ENCODE measurements at places on chromosomes 6 and 20.
A peak's percentile ranks its signal among the peaks of the same experiment; 100 is the strongest.

- DNase-seq, result no peak
These were observed 7.2 kb downstream of the ADGRF1 start for GRCh38 chr6:47034926-47035325.

- DNase-seq, result no peak
These were observed 79.5 kb upstream of the MARCKS start for GRCh38 chr6:113777601-113778000.

- DNase-seq, result no peak
These were observed 254.6 kb downstream of the LY86 start for GRCh38 chr6:6843057-6843627.

DNA sequence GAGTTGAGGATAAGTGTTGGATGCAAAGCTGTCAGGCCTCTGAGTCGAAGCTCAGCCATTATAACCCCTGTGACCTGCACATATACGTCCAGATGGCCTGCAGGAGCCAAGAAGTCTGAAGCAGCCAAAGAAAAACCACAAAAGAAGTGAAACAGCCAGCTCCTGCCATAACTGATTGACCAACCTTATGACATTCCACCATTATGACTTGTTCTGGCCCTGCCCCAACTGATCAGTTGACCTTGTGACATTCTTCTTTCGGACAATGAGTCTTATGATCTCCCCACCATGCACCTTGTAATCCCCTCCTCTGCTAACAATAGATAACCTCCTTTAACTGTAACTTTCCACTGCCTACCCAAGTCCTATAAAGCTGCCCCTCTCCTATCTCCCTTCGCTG is 133.7 kb upstream of the AGPAT4 start:
- no peak for DNase-seq

DNA sequence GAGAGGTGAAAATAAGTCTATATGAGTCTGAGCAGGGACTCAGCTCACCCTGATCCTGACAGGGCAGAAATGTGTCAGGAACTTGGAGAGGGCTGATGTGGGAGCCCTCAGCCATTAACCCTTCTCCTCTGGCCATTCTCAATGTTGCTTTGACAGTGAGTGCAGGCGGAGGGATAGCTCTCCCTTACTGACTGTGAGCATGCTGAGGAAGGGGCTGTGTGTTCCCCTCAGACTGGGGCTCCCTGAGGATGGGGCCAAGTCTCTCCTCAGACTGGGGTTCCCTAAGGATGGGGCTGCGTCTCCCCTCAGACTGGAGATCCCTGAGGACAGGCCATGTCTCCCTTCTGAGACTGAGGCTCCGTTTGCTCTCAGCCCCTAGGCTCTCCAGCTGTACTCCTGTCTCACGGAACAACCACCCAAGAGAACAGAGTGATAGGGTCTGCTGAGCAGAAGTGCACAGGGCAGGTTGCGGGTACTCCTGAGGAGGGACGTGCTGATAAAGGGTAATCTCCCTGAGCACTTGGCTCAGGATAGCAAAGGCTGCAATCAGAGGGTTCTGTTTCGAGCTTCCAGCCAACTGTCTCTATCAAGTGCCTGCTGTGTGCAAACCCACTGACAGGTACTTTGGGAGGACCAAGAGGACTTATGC is 141.0 kb downstream of the MRPL14 start:
- DNase-seq, result no peak

DNA sequence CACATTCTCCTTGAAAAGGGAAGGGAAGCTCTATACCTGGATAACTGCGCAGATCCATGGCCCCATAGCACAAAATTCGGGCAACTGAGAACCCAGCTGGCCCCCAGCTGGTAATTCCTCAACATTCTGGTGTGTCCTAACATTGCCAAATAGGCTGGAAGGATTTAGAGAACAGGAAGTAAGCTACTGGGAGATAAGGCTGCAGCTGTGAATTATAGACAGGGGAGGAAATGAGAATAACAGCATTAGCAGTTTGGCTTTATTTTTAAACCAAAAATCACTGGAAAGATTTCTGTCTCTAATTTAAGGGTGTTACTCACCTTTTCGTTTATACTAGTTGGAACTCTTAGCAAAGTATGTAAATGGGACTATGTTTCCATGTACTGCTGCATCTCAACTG is 97.2 kb downstream of the TULP4 start:
- DNase-seq, result no peak

- no peak for DNase-seq
These were observed 23.3 kb downstream of the SOBP start for GRCh38 chr6:107513214-107513613.

- no peak for DNase-seq
These were observed 57.0 kb downstream of the SMPDL3A start for GRCh38 chr6:122845916-122846612.

DNA sequence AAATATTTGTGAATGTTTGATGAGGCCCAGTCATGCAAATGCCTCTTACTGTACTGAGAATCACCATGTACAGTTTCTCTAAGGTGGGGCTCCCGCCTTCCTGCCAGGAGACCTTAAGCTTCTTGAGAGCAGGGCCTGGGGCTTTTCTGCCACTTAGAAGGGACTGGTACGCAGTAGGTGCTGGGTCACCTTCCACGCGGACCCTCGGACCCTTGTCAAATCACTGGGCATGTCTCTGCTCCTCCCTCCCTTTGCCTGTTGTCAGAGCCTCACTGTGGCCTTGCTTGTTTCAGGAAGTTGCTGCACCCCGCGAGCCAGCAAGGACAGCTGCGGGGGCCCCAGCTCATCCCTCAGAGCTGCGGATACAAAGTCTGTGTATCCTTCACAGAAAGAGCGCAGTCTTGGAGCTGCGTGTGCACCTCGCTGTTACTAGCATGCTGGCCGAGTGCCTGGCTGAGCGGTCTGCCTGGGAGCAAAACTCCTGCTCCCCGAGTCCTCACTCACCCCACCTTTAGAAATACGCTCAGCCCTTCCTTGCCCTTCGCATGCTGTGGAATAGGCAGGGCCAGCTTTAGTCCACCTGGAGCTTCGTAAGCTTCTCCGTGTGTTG is 30.7 kb upstream of the IRF4 start:
- DNase-seq, result no peak

- no peak for DNase-seq
These were observed 140.3 kb downstream of the TBX18 start for GRCh38 chr6:84623956-84624680.

DNA sequence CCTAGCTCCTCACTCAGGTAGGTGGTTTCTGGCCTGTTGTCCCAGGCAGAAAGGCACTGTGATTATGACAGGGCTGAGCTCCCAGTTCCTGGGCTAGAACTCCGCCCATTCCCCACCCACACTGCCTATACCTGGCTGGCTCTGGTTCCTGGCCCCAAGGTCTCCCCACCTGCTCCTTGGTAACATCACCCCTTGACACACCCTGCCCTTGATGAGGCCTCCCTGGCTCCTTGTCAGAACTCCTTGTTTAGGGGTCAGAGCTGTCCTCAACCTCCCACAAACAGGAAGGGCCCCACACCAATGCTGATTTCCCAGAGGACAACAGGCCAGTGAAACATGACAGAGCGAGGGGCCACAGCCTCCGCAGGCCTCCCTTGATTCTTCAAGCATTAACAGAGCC is 15.5 kb upstream of the MYMX start:
- DNase-seq, result no peak

GRCh38 chr6:7033202-7033601 is 74.6 kb upstream of the RREB1 start:
- DNase-seq, result no peak

DNA sequence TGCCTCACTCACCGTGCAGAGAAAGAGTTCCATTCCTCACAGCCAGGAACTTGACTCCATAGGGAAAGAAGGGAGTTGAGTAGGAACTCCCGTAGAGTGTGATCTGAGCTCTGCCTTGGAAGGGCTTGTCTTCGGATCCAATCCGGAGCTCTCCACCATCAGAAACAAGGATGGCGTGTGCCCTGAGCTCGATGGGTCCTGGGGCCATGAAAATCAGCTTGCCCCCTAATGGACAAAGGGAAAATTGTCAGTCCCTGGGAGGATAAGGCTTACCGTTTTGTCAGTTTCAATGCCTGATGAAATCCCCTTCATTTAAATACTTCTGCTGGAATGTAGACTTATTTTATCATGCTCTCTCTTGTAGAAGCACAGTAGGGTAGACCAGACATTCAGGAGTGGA is 153.3 kb downstream of the PKHD1 start:
- DNase-seq, result no peak

DNA sequence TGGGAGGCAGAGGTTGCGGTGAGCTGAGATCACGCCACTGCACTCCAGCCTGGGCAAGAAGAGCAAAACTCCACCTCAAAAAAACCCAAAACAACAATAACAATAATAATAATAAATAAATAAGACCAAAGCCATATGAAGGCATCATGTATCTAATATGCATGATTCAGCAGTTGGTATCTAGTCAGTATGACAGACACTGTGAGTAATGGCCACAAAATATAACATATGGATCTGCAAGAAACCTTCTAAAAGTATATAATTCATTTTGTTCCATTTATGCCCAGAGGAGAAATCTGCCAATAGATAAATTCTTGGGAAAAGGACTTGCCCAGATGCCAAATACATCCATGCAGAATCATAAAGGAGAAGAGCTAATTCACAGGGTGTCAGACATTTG is 252.3 kb downstream of the BTBD9 start:
- DNase-seq, result no peak

GRCh38 chr6:208938-209337 is 83.3 kb upstream of the DUSP22 start:
- DNase-seq, result no peak

DNA sequence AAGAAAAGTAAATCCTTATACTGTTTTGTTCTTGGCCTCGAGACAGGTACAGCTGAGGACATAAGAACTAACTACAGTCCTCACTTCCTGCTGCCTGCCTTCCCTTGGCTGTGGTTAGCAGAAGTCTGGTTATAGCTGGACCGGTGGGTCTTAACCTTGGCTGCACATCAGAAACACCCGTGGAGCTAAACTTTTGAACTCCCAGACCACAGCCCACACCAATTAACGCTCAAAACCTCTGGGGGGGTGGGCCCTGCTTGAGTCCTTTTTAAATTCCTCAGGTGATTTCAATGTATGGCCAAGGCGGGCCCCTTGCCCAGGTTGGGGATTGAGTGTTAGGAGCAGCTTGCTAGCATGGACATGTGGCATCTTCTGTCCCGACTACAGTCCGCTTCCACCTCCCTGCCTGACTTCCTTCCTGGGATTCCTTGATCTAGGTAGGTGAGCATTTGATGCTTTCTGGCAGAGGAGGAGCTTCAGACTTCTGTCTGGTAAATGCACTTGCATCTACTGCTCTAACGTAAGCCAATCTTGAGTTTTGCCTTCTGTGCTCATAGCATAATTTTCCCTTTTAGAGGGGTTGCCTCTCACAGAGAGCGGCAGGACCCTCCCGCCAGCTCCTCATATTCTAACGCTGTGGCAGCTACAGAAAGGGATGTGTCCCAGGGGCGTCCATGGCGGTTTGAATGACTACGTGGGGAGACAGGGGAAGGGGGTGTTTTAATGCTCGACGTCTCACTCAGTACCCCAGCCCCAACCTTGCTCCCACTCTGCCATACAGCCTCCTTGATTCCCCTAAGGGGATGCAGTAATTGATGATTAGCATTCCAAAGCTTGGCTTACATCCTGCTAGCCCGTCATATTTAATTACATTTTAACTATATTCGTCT is 390.1 kb downstream of the ZFAND3 start:
- DNase-seq, result no peak

DNA sequence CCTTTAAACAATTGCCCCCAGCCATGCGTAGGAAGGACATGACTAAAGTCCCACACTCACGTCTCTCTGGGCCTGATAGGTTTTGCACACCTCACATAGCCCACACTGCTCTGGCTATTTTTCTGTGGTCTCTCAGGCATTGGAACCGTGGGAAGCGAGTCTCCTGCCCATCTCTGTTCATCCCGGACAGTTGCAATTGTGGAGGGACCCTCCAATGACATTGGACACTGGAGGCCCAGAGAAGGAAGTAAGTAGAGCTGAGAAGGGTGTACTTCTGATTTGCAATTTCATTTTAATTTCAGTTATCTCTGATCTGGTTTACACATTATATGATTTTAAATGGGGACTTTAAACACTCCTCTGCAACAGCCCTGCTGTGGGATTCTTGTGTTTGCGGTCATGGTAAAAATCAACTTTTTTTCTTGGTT is 23.3 kb upstream of the CST3 start:
- no peak for DNase-seq

GRCh38 chr6:122622479-122622878 is 12.3 kb downstream of the PKIB start:
- no peak for DNase-seq

DNA sequence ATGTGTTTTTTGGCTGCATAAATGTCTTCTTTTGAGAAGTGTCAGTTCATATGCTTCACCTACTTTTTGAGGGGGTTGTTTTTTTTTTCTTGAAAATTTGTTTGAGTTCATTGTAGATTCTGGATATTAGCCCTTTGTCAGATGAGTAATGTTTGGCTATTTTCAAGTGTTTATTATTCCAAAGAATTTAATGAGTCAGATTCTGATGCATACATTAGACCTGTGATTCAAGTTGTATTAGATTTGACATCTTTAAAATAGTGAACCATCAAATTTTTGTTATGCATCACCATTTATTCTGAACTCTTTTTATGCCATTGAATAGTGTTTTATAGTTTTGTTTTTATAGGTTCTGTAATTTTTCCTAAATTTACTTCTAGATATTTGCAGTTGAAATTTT is 319.3 kb downstream of the PKHD1 start:
- DNase-seq, result no peak

GRCh38 chr6:164008902-164009301 is 594.4 kb downstream of the QKI start:
- no peak for DNase-seq

DNA sequence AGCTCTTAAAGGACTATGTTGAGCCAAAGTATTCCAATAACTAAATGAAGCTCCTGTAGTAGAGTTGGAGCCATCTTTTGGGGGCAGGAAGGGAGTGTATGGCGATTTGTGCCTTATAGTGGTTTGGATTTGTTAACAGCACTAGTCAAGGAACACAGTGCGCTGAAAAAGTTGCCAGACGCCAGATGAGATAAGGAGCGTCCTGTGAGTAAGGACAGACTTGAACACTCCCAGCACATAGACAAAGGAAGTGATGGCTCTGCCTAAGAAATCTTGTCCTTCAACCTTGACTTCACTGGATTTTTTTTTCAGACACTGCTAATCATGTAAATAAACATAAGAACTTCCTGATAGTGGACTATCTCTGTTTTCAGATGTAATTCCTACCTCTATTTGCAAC is 136.9 kb downstream of the TRMT11 start:
- DNase-seq, result no peak

- DNase-seq, result peak; percentile 42
These were observed 47.6 kb upstream of the NOTCH4 start for GRCh38 chr6:32271429-32271828.

GRCh38 chr20:62050166-62051120 is 15.2 kb downstream of the TAF4 start:
- no peak for DNase-seq
